Hippocampal formation (tissue), 2 donors: ENCODE measurements at places on chromosomes 5 and 9.

GRCh38 chr9:21968331-21969010, 25.7 kb downstream of the CDKN2A start:
- DNase-seq = no peak

DNA sequence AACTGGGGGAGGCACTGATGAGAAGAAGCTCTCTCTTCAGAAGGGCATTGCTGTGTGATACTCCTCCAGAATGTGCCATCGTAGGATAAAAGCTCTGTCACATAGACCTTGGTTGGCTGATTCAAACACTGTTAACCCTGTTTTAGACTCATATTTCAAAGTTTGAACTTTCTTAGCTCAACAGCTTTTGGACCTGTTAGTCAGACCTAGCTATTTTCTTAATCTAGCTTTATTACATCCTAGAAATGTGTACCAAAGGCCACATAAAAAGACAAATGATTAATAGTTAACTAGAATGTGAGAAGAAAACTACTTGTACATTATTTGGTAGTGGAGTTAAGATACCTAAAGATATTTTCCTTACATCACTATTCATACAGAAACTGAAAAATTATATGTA, 4.3 kb downstream of the RHOBTB3 start:
- DNase-seq = no peak

GRCh38 chr5:176816043-176816745, 5.8 kb downstream of the UNC5A start:
- no peak for DNase-seq

DNA sequence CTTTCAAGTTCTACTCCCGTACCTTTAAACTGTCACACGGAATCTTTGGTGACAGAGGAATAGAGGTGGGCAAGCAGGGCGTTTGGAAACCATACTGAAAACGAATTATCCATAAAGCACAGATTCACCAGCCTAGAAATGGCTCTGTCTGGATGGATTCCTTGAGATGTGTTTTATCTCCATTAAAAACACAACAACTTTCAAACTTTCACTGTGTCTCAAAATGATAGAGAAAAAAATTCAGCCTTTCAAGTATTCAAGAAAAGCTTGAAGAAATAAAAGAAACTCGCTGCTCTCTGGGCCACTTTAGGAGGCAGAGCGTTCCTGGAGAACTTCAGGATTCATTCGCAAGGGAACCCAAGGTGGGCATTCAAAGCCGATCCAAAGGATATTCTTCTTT, 589 bp upstream of the THBS4 start:
- DNase-seq = no peak

GRCh38 chr5:24547132-24547531, 97.6 kb downstream of the CDH10 start:
- DNase-seq = no peak

GRCh38 chr9:83937861-83938455, 16.7 kb upstream of the KIF27 start:
- DNase-seq = peak; percentile 18

DNA sequence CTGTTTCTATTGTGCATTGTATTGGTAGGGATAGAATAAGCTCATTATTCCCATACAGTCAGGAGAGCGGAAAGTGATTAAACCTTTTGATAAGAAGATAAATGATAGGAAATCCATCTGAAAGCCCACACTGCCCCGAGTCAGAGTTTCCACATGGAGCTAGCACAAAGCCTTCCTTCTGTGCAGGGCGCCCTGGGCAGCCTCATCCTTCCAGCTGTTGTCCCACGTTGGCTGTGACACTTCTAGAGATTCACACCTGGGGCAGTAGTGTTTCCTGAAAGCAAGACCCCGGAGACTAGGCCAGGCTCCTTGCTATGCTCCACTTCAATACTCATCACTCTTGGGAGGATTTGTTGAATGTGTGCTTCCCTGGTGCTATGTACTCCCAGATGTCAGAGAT, 172.4 kb downstream of the SEMA6A start:
- no peak for DNase-seq

- DNase-seq = no peak
Observed at GRCh38 chr9:109156708-109157107, 10.3 kb downstream of the FRRS1L start.

DNA sequence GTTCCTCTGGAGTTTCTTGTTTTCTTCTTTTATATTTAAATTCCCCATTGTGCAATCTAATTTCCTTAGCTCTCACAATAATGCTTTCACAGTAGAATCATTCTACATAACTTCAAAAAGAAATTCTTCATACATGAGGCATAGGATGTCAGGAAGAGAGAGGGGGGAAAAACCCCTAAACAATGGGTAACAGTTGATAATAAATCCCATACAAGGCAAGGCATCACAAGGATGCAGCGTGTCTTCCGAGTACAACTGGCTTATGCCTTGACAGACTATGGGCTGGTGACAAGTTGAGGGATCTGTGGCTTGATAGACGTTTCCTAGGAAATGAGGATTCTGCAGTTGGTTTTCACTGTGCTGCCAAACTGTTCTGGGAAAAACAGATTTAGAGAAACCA, 247.4 kb downstream of the ARL15 start:
- no peak for DNase-seq

DNA sequence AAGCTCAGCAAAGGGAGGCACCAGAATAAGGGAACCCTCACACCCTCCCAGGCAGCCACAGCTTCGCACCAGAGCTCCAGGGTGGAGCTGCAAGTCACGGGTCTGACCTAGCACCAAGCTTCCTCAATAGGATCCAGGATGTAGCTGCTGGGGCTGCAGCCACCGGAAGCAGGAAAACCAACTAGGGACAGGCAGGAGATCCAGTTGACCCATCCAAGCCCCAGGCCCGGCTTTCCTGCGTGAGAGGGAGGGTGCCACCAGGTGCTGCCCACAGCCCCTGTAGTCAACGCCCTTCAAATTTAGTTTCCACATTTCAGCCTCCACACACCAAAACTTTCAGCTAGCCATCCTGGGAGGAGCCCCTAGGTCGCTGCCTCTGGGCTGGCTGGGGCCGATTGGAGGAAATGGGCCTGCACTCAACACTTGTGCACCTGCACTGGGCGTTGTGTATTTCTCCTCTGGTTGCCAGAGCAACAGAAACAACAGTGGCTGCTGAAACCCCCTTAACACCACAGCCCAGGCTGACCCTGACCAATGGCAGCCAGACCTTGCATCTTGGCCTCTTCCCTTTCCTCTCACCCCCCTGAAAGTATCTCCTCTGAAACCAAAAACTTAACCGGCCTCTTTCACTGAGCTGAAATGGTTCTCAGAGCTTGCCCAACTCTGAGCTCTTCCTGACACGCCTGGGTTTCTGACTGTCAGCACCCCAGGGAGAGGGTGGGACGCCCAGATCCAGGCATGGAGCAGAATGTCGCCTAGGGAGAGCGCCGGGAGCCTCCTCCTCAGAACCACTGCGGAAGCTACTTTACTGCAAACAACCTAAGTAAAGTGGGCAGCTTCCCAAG, 226.5 kb upstream of the MAP3K1 start:
- DNase-seq = no peak

- no peak for DNase-seq
Observed at GRCh38 chr9:28912621-28913020, 1339.3 kb upstream of the C9orf72 start.

DNA sequence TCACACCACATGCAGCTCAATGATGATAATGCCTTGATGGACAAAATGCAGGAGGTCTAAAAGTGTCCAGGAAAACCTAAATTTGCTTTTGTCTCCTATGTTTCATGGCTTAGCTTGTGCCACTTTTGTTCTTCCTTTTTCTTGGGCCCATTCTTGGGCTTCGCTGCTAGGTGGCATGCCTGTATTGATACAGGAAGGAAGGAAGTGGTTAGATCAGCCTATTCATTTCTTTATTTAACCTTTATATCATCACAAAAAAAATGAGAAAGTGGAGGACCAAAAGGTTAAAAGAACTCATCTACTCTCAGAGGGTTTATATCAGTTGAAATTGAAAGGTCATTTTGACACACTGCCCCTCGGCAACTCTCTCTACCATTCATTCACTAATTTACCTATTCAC, 260.2 kb downstream of the ARHGAP26 start:
- DNase-seq = no peak

DNA sequence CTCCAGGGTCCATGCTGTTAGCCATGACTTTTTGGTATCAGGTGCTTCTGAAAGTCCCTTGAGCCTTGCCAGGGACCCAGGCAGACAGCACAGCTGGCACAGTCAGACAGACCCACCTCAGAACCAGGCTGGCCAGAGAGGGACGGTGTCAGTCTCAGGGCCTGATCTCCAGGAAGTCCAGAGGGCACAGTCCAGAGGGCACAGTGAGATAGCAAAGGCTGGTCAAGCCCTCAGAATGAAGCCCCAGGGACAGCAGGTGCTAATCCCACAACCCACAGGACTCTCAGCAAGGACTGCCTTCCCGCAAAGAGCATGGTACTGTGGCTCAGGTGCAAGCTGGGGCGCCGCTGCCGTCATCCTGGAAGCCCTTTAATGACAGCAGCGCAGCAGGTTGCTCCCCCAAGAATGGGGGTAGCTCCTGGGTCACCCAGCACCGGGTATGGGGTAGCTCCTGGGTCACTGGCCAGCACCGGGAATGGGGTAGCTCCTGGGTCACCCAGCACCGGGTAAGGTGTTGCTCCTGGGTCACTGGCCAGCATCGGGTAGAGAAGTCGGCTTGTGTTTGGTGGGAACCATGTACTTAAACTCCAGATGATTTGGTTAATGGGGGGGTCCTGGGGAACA, 105.6 kb upstream of the PHYKPL start:
- DNase-seq = no peak

- no peak for DNase-seq
Observed at GRCh38 chr9:107373809-107374208, 90.7 kb downstream of the RAD23B start.
